ENCODE measurements at places on chromosomes 5 and 9.

GRCh38 chr9:21883642-21884041 lies 81.2 kb downstream of the MTAP start:
- no peak for DNase-seq

DNA sequence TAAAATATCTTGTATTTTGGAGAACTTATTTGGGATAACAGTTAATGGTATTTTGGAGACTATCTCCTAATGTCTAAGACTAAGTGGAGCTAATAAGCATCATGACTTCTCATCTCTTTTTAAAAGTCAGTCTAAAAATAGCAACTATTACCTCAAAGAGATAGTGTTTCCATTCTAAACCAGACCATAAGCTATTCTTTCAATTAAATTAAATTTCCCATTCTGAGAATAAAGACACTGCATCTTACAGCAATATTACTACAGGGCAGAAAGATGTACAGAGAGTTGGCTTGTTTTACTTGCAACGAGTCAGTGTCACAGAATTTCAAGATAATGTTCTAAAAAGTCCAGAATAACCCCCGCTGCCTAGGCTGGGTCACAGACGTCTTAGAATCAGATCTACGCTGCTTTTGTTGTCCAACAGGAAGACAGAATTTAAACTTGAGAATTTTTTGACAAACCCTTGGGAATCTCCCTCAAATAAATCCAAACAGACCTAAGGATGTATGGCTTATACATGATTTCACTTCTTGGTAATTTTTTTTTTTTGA lies 98.9 kb downstream of the USP20 start:
- no peak for DNase-seq

DNA sequence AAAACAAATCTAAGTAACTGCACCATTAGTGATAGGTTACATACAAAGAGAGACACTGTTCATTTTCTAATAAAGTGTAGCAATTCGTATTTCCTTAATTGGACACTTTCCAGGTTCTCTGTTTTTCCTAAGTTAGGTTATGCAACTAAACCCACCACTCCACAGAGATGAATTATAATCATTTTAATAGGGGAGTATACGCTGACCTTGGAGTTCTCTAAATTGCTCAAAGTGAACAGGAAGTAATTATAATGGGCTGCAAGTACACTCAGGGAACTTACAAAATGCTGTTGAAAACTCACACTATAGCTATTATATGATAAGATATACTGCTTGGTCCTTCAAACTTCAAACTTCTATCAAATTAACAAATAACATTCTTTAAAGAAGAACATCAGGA lies 18.2 kb upstream of the ADCY2 start:
- DNase-seq = no peak

- DNase-seq = no peak
These were observed 223.4 kb upstream of the FAM174A start for GRCh38 chr5:100311806-100312205.

GRCh38 chr5:181181650-181182565 lies 23.1 kb downstream of the TRIM7 start:
- DNase-seq = peak; percentile 51

DNA sequence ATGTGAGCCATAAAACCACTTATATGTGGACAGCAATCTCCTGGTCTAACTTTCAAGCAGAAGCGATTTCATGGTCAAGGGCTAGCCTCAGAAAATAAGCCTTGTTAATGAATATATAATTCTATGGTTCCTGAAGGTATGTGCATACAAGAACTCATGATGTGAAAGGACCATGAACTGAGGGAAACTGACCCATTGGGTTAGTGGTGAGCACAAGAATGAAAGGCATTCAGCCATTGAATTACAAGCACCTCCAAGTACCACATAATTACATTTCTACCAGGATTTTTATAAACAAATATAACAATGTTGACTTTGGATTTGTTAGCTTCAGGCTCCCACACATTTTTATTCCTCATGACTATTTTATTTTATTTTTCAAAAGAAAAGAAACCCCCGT lies 459.0 kb downstream of the TLE4 start:
- no peak for DNase-seq

DNA sequence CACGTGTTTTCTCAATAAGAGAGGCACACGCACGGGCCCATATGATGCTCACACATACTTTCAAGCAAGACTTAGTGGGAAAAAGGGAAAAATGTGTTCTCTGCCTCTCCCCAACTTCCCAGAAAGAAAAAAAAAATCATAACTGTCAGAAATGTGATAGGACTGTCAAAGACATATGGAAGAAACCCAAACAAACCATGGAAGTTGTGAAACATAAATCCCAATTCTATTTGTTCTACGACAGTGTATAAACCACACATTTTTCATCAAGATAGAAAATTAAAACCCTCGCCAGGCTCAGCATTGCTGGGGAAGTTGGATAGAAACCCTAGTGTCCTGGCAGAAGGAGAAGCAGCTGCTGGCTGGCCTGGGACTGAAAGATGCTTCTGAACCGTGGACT lies 211.9 kb downstream of the PAX5 start:
- no peak for DNase-seq

GRCh38 chr5:98314292-98314691 lies 459.2 kb upstream of the RGMB start:
- DNase-seq = no peak

DNA sequence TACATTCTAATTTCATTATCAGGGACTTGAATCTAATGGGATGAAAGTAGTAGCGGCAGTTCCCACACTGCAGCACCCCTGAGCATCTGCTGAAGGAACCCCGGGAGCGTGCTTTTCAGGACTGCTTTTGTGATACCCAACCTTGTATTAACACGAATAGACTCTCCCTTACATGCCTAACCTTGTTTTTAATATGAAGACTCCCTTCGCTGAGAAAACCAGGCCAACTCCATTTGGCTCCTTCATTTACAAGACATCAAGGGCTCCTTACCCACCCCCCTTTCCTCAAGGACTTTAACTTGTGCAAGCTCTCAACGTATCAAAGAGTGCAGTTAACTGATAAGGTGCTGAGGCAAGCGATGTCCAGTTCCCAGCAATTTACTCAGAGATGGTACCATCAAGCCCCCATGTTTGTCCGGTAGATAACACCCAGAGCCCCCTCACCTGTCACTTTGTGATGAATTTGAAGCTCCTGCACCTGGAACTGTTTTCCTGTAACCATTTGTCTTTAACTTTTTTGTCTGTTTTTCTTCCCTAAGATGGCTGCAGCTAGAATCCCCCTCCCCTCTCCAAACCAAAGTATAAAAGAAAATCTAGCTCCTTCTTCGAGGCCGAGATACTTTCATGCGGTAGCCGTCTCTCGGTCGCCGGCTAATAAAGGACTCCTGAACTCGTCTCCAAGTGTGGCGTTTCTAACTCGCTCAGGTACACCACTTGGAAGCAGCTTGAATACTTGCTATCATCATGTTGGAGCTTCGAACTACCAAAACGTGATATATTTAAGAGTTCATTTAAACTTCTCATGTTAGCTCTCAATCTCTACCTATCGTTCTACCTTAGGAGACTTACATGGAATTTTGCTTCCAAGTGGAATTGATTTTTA lies 10.7 kb downstream of the HNRNPH1 start:
- no peak for DNase-seq

- no peak for DNase-seq
These were observed 12.7 kb upstream of the FGF1 start for GRCh38 chr5:142698447-142699183.

GRCh38 chr5:169648725-169649310 lies 11.7 kb downstream of the DOCK2 start:
- no peak for DNase-seq

- no peak for DNase-seq
These were observed 7.3 kb downstream of the ACER2 start for GRCh38 chr9:19416143-19416542.

- DNase-seq = no peak
These were observed 89.2 kb downstream of the ACER2 start for GRCh38 chr9:19498015-19498414.

DNA sequence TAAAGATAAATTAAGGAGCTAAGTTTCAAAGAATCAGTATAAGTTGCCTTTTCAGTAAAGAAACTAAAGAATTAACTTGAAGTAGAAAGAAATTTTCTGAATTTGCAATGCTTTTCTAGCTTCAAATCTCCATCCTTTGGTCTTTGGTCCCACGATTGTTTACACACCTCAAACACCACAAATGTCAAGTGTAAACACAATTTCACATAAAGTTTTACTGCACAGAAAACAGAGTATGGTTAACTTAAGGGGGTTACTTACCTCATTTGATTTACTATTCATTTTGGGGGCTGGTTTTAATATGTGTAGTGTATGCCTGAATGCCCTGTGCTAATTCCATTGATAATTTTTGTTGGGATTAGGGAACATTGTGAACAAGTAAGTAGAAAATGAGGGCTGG lies 4.1 kb downstream of the CDO1 start:
- DNase-seq = no peak

GRCh38 chr5:131605086-131605485 lies 29.9 kb downstream of the RAPGEF6 start:
- DNase-seq = no peak

DNA sequence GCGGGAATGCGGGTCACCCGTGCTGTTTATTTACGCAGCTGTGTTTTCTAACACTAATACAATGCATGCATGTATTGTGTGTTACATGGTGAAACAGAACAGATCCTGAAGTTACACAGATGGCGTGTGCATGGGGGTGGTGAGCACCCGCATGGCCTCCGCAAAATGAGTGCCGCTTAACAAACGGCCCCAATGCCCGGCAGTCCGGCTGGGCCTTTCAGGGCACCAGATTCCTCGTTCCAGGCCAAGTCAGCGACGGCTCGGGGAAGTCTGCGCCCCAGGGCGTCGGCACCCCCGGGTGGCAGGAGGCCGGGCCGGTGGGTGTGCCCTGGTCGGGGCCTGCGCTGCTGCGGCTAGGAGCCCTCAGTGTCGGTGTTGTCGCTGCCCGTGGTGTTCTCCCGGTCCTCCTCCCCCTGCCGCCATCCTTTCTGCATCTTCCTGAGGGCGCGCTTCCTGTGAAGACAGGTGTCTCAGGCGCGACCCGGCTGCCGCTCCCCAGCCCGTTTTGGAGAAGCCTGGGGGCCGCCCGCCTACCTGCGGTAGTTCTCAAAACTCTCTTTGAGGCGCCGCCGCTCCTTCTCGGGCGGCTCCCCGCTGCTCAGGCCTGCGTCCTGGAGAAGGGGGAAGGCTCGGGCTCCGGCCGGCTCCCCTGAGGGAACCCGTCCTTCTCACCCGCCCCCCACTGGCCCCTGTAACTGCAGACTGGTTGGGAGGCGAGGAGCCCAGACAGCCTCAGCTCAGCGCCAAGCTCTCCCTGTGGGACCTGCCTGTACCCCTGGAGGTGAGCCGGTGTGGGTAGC lies 605 bp upstream of the DNLZ start:
- no peak for DNase-seq

- no peak for DNase-seq
These were observed 104.6 kb downstream of the ELAVL2 start for GRCh38 chr9:23721466-23721865.

DNA sequence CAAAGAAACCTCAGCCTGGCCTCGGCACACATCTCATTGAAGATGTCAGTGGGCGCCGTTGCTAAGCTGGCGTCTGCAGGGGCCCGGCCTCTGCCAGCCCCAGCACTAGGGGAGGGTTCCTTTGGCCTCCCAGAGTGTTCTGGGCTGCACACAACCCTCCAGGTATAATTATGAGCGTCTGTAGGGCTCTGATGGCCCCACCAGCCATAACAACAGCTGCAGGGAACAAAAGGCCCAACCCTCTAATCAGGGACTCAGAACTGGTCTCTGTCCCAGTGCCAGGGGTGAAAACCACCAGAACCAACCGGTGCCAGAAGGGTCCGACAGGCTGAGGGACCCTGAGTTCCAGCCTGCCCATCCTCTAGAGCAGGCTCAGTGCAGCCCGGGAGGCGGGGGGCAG lies 39.5 kb upstream of the SLC12A7 start:
- no peak for DNase-seq

- no peak for DNase-seq
These were observed 50.8 kb downstream of the KCNN2 start for GRCh38 chr5:114412510-114413171.

DNA sequence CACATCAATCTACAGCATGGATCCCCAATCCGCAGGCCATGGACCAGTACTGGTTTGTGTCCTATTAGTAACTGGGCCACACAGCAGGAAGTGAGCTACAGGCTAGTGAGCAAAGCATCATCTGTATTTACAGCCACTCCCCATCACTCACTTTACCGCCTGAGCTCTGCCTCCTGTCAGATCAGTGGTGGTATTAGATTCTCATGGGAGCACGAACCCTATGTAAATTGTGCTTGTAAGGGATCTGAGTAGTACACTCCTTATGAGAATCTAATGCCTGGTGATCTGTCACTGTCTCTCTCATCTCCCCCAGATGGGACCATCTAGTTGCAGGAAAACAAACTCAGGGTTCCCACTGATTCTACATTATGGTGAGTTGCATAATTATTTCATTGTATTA lies 212.7 kb upstream of the FAM174A start:
- DNase-seq = no peak

GRCh38 chr5:73531356-73531755 lies 33.1 kb downstream of the BTF3 start:
- no peak for DNase-seq

GRCh38 chr9:77374266-77374665 lies 196.9 kb downstream of the VPS13A start:
- DNase-seq = no peak

GRCh38 chr5:32168460-32169033 lies 5.6 kb downstream of the GOLPH3 start:
- no peak for DNase-seq

DNA sequence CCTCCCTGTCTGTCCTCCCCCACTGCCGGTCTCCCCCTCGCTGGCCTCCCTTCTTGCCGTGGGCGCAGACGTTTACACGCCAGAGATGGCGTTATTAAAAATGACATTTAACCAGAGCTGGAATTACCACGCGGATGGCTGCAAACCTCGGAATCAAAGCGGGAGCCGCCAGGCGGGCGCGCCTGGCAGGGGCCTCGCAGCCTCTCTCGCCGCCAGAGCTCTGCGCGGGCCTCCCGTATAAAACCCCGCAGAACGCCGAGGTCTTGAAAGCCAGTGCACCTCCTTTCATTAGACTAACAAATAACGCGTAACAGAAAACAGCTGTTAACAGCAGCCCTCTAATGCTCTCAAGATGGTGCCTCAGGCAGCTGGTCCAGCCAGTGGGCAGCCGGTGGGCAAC lies 10.2 kb downstream of the PRRX2 start:
- DNase-seq = no peak

DNA sequence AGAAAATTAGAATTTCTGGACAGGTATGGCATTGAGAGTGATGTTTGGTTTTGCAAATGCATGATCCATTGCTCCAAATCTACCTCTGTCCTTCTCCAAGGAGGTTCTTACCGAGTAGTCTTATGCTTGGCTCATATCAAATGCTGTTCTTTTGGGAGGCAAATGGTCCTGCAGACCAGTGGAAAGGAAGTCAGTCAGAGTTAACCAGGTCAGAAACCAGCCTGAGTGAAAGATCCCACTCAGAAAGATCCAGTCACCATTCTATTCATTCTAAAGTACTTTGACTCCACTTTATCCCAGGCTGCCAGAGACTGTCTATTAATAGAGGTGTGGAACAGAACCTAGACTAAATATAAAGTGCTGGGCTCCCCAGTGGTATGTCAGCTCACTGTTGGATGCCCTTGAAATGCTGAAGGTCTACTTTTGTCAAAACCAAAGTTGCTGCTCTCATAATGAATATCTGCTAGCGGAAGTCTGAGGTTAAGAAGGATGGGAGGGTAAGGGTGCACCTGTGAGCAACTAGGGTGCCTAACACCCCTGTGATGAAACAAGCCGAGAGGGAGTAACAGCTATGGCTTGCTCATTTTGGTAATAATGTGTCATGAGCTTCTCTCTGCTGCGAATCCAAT lies 302.2 kb downstream of the ZNF608 start:
- no peak for DNase-seq

GRCh38 chr9:18438951-18439350 lies 35.0 kb upstream of the ADAMTSL1 start:
- no peak for DNase-seq

All from activated T-helper 1 cell treated with Interleukin-2 at 50 U/mL for 16 hours (primary cell).